ENCODE measurements at places on chromosomes 7 and 10.

- DNase-seq: no peak
These were observed 2.0 kb downstream of the BAG3 start for GRCh38 chr10:119653209-119653608.

DNA sequence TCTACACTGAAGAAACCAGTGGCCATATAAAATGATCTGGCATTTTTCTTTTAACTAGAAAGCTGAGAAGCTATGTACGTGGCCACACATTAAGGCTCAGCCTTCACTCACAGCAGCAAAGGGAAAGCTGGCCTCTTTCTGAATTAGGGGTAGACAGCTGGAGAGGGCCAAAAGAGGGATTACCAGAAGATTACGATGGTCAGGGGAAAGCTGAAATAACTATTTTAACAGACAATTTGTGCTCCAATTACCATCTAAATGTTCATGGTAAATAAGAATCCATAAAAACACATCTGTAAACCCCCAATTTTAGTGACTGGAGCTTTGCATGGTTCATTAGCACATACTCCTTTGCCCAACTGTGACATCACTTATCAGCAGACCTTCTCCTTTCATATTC is 314.3 kb downstream of the HPSE2 start:
- no peak for DNase-seq

DNA sequence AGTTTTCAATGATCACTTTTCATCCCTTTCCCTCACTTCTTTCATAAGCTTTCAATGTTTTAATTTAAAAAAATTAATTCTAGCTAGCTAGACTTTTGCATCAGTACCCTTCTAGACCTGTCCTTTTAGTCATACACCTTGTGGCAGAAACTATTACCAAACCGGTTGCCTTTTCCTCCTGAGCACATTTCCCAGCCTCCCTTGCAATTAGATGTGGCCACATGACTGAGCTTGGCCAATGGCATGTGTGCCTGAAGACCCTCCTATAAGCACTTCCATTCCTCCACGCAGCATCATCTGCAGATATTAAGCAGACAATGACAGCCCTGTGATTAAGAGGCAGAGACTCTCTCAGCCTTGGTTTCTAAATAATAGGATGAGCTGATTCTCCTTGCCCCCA is 12.3 kb downstream of the DKK1 start:
- no peak for DNase-seq

DNA sequence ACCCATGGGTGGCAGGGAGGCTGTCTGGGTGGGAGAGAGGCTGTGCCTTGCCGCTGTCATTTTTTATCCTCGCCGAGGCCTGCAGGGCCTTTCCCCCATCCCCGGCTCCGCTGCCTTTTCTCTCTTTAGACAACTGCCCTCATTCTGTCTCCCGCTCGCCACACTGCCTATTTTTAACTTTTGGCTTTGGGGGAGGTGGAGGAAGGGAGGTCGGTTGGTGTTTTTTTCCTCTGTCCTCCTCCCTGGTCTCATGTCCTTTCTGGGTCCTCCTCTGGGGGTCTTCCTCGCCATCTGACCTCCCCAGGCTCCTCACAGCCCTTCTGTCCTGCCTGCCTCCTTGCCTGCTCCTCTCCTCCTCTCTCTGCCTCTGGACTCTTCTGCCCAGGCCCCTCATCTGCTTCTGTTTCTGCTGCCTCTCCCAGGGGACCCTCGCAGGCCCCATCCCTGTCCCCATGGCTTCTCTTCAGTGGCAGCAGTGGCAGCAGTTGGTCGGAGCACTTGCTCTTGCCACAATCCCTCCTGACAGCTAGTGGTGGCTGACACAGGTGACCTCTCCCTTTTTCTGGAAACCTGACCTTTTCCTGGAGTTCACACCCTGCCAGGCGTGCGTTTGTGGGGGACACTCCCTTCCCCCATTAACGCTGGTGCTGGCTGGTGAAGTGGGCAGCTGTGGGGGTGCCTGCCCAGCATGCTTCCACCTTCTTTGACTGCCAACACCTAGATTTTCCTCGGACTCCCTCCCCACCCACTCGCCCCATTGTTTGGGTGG is 19.5 kb upstream of the PCBD1 start:
- DNase-seq: no peak

DNA sequence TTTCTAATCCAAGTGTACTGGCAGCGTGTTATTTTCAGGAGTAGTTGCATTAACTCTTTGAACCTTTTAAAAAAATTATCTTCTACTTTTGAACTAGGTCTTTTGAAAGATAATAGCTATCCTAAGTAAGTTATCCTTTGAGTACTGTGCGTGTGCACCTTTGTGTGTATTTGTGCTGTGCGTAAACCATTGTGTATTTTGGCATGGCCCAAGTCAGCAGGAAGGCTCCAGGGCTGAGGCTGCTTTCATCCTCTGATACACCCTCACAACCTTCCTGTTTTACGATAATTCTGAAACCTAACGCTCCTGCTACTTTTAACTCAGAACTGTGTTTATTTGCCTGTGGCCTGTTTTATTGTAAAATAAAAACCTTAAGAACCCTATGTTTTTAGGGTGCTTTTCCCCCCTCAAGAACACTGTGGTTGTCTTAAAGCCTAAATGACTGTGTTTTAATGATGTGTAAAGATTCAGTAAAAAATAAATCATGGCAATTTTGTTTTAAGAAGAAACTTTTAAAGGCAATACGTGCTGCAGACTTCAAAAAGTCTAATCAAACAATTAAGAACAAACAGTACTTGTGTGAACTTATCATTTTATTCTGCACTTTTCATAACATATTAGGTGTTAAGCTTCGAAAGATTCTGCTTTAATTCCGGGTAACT is 57.5 kb downstream of the HDAC9 start:
- no peak for DNase-seq

- DNase-seq: peak; percentile 40
These were observed 1.3 kb upstream of the SAMD8 start for GRCh38 chr10:75110006-75110632.

- peak; percentile 20 for DNase-seq
These were observed 118.2 kb downstream of the CDK6 start for GRCh38 chr7:92717993-92718716.

DNA sequence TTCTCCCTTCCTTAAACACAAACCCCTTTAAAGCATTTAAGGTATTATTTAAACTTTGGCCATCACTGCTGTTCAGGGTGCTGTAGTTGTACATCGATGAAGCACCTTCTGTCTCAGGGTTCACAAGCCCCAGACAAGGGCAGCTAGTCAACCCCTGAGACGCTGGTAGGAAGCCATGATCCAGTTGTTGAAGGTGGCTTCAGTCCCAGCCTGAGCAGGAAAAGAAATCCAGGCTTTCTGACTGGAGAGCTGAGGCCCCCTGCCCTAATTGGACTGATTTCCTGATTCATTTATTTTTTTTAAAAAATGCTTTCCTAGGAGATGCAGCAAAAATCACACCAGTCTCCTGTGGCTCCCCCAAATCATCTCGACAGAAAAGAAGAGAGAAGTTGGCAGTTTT is 15.8 kb downstream of the CPA1 start:
- DNase-seq: no peak

- no peak for DNase-seq
These were observed 36.8 kb upstream of the ADAM12 start for GRCh38 chr10:126425032-126425431.

GRCh38 chr10:120279196-120279595 is 177.8 kb upstream of the PLPP4 start:
- DNase-seq: no peak

GRCh38 chr10:36761121-36761520 is 364.3 kb upstream of the ANKRD30A start:
- no peak for DNase-seq

GRCh38 chr7:35967366-35968139 is 166.7 kb downstream of the SEPTIN7 start:
- DNase-seq: no peak

DNA sequence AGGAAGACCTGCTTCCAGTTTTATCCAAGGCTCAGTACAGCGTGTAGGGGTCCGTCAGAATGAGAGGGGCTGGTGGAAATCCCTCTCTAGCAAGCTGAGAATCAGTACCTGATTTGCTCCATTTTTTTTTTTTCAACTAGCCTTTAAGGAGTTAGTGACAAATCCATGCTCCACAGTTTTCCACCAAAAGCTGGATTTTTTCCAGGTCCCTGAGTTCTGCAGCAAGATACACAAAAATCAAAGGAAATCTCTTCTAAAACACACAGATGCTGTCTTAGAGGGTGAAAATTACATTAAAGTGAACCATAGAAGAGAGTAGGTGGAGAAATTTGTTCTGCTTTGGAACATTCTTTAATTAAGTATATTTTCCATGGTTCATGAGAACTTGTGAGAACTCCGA is 30.4 kb downstream of the MDFIC start:
- no peak for DNase-seq

GRCh38 chr10:93652857-93653256 is 40.5 kb downstream of the PDE6C start:
- no peak for DNase-seq

DNA sequence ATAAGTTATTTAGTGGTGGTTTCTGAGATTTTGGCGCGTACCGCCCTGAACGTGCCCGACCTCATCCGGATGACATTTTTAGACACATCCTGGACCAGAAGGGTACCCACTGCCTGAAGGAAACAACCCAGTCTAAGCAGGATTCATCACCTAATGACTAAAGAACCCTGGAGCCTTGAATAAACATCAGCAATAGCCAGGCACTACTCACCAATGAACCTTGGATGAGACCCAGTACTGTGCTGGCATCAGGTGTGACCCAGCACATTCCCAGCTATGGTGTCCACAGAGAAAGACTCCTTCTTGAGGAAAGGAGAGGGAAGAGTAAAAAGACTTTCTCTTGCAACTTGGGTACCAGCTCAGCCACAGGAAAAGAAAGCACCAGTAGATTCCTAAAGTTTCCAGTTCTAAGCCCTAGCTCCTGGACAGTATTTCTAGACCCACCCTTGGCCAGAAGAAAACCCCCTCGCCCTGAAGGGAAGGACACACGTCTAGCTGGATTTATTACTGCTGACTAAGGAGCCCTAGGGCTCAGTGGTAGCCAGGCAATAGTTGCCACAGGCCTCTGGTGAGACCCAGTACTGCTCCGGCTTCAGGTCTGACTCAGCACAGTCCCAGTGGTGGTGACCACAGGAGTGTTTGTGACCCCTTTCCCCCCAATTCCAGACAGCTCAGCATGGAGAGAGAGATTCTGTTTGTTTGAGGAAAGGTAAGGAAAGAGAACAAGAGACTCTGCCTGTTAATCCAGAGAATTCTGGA is 32.5 kb downstream of the ZNF277 start:
- DNase-seq: no peak

DNA sequence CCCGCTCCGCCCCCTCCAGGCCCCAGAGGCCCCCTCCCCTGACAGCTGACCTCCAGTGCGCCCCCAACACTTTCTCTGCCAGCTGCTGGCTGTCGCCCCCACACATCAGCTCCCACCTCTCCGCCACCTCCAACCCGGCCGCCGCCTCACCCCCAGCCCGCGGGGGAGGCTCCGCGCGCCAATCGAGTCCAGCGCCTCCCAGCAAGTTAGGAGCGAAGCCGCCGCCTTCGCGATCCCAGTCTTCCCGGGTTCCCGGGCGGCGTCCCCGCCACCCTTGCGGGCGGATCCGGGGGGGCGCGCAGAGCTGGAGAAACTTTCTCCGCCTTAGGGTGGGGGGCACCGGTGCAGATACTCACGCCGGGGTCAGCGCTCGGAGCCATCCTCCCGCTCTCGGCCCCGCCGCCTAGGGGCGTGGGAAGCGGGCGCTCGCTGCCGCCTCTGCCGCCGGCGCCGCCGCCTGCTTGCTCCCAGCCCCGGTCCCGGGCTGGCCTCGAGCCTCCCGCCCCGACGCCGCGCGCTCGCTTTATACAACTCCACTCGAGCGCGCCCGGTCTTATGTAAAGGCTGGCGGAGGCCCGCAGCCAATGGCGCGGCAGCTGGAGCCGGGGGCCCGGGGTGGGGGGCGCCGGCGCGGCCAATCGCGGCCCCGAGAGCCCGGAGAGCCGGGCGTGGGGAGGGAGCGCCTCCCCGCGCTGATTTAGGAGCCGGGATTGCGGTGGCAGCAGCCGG is at the start of gene CRTAC1:
Gene CRTAC1 (minus strand): TSS at position 529 of the 729 bp plus-strand sequence. CDS start 149 bp downstream, at position 380.
- DNase-seq: peak; percentile 16

GRCh38 chr10:124142960-124143359 is 49.6 kb upstream of the CHST15 start:
- no peak for DNase-seq

DNA sequence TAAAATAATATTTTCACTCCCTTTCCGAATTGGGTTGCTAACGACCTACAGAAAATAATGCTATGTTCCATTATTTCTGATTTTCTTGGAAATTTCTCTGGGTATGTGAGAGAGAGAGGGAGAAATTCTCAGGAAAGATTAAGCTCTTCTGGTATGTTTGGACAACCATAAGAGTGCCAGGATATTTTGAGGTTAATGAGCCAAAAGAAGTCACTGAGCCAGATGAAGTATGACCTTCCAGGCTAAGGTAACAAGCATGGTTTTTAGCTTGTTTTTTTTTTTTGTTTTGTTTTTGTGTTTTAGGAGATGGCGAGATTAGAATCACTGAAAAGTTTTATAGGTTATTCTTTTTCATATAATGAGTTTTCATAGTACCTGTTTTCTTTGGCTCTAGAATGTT is 171.0 kb upstream of the FOXP2 start:
- DNase-seq: no peak

- DNase-seq: peak; percentile 39
These were observed 8.3 kb downstream of the TSPAN14 start for GRCh38 chr10:80462299-80462980.

- DNase-seq: no peak
These were observed 162.2 kb downstream of the TFEC start for GRCh38 chr7:115868369-115868768.

GRCh38 chr7:113289140-113289740 is 170.9 kb upstream of the SMIM30 start:
- DNase-seq: no peak

DNA sequence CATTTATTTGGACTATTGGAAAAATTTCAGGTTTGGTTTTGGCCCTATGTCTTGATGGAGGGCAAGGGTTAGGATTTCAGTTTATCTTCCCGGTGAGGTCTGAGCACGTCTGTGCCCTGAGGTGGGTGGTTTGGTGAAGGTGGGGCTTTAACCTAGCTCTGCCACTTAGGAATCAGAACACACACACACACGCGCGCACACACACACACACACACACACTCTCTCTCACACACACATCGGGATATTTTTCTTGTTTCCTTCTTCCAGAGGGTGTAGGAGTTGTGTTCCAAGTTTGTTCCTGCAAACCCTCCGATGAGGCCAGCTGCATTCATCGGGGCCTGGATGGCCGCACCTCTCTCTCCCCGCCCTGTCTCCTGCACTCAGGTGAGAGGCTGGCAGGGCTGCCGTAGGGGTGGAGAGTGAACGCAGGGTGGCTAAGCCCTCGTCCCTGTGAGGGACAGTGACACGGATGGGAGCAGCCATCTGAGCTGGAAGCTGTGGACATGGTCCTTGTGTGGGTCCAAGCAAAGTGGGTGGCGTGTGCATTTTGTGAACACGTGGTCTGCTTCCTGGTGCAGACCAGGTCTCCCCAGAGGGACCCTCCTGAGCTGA is 34.2 kb downstream of the CHST12 start:
- DNase-seq: no peak

- DNase-seq: no peak
These were observed 75.8 kb downstream of the GNAI1 start for GRCh38 chr7:80210400-80210799.

GRCh38 chr10:88835910-88836221 is 15.8 kb downstream of the ANKRD22 start:
- DNase-seq: no peak

GRCh38 chr7:155856656-155857055 is 44.4 kb upstream of the SHH start:
- no peak for DNase-seq

GRCh38 chr10:71727105-71727737 is 7.6 kb upstream of the C10orf105 start:
- no peak for DNase-seq

GRCh38 chr7:139495580-139496125 is 12.2 kb upstream of the KLRG2 start:
- DNase-seq: no peak

GRCh38 chr7:96481796-96482195 is 159.9 kb upstream of the SLC25A13 start:
- no peak for DNase-seq

GRCh38 chr7:155391414-155391813 is 66.5 kb upstream of the EN2 start:
- DNase-seq: no peak
